ENCODE measurements at places on chromosomes 11 and 22.

DNA sequence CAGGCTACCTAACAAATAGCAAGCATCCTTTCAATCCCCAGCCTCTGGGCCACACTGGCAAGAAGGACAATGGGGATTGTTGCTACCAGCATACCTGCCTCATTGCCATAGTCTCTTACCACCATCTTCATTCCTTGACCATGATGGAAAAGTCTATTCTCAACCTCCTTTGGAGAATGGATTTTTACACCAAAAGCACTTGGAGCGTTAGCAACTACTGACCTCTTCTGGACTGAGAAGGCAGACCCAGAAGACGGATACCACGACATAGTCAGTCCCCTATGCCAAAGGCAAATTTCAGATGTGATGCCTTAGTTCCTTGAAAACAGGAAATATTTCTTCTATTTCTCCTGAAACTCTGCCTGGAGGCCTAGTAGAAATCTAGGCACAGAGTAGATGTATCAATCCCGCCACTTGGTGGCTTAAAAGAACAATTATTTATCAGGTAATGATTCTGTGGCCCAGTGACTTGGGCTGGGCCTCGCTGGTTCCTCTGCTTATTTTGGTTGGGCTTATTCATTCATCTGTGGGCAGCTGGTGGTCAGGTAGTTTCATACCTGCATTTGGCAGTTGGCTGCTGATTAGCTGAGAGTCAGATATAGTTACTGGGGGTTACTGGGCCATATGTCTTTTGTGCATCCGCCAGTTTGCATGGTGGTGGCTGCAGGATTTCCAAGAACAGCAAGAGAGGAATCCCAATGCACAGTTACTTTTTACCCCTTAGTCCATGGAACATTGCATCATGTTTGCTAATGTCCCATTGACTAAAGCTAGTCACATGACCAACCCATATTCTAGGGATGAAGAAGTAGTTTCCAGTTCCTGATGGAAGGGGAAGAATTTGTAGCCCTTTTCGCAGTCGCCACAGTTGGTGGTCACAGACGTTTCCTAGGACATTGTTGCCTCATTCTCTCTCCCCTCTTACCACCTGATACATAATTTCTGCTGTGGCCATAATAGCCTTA, 75.2 kb downstream of the DHCR7 start:
- no peak for DNase-seq

DNA sequence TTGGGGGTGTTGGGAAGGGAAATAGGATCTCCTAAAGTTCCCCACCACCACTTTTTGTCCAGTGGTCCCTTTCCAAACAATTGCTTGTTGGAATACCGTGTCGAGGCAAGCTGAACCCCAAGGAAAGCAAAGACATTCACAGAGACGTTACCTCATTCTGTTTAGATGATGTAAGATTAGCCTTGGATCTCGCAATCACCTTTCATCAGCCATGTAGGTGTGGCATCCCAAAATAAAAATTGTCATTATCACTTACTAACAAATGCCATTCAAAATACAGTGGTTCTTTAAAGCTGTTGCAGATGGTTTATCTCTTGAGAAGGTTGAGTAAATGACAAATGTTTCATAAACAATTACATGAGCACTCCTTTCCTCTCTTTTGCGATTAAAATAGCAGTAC, 86.5 kb upstream of the SLC25A18 start:
- DNase-seq, result no peak

DNA sequence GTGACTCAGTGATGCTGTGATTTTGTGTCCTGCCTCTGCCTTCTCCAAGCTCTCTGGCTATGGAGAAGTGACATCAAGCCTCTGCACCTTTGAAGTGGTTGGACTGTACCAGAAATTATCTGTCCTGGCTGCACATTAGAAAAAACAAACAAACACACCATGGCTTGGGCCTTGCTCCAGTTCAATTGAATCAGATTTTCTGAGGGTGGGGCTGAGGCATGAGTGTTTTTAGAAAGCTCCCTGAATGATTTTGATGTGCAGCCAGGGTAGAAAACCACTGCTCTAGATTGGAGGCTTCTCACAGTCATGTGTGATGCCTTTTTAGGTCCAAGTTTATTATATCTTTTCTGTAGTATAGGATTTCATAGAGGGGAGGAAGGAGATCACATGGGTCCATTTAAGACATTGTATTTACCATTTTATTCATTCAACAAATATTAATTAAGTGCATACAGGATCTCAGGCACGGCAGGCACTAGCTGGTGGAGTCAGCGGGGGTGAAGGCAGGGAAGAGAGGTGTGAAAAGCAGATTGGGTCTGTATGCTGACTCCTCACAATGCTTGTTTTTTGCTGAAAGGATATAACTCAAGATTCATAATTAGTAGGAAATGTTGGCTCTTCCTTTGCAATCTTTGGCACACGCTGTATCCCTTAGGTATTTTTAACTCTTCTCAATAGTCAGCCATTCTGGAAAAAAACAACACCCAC, 7.1 kb upstream of the VSTM5 start:
- no peak for DNase-seq

DNA sequence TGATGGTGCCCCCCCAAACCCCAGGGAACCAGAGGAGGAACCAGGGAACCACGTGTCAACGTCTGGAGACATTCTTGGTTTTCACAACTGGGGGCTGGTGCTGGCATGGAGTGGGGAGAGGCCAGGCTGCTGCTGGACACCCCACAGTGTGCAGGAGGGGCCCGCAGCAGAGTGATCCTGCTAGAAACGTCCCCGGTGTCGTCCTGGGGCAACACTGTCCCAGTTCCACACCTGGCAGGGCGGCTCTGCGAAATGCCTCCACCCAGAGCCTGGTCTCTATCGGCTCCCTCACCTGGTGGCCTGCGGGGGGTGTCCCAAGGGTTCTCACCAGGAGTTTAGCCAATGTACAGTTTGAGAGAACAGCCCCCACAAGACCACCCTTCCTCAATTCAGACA, 226.3 kb downstream of the CTTN start:
- DNase-seq, result no peak

GRCh38 chr11:46808799-46809431, 37.2 kb downstream of the CKAP5 start:
- DNase-seq, result no peak

- no peak for DNase-seq
These were observed 413.9 kb downstream of the TENM4 start for GRCh38 chr11:79026803-79027445.

- no peak for DNase-seq
These were observed 482.8 kb upstream of the CHORDC1 start for GRCh38 chr11:90705661-90706060.

DNA sequence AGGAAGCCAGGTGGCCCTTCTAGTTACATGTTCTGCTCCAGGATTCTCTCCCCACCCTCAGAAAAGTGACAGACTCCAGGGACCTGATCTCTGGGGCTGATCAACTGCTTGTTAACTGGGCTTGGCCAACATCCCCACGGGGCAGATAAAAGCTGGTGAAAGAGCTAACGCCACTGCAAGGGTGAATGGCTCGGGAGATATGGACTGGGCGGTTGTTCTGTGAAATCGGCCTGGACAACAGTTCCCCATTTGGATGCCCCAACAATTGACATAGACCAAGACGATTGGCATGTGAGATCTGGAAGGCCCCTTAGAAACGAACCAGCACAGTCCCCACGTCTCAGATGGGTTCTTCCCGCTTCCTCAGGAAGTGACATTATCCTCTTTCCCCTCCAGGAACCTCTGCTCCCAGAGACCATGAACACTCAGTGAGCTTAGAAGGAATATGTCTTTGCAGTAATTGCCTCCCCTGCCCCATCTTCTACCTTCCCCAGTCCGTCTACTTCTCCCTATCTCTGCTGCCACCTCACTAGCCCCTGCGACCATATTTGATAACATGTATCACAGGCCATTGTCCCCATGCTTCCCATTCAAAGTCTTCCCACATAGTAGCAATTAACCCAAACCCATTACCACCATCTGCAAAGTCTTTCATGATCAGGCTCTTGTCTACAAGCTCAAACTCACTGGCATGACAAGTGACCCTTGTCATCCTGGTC, 5.6 kb upstream of the PRG2 start:
- DNase-seq, result no peak

DNA sequence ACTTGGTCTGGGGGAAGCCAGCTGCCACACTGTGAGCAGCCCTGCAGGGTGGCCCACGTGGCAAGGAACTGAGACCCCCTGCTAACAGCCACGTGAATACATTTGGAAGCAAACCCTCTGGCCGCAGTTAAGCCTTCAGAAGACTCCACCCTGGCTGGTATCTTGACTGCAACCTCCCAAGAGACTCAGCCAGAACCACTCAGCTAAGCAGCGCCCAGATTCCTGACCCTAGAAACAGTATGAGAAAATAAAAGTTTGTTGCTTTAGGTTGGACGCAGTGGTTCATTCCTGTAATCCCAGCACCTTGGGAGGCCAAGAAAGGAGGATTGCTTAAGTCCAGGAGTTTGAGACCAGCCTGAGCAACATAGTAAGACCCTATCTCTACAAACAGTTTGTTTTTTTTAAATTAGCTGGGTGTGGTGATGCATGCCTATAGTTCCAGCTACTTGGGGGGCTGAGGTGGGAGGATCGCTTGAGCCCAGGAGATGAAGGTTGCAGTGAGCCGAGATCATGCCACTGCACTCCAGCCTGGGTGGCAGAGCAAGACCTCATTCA, 8.7 kb downstream of the ZMAT5 start:
- no peak for DNase-seq

DNA sequence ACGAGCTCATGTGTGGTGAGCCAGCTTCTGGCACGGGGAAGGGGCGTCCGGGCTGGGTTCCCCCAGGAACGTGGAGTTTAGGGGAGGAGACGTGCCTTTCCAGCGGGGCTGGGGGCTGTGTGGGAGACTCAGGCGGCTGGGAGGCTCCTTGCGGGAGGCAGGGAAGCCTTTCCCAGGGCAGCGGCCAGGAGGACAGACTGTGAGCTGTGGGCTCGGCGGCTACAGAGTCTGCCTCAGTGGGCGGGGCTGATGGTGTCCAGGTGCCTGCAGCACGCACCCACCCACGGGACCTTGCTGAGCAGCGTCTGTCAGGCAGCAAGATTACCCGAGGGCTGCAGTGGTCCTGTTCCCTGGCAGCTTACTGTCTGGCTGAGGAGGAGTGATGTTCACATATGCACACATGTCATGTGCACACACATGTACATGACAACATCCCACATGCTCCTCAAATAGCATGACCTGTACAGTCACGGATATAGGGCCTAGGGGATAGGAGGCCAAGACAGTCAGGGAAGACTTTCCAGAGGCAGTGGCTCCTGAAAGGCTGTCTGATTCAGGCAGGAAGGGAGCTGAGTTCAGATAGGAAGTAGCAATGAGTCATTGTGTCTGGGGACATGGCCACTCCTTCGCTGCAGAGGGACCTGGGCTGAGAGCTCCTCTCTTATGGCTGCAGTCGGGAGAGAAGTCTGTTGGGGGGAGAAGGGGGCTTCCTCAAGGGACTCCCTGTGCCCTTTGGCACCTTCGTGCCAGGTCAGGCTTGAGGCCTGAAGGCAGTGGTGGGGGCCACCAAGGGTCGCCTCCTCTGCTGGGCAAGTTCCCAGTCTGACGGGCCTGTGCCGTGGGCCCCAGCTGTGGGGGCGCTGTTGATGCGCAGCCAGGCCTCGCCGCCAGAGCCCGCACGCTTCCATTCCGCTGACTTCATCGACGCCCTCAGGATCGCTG, 23.3 kb upstream of the PPP6R3 start:
- no peak for DNase-seq

DNA sequence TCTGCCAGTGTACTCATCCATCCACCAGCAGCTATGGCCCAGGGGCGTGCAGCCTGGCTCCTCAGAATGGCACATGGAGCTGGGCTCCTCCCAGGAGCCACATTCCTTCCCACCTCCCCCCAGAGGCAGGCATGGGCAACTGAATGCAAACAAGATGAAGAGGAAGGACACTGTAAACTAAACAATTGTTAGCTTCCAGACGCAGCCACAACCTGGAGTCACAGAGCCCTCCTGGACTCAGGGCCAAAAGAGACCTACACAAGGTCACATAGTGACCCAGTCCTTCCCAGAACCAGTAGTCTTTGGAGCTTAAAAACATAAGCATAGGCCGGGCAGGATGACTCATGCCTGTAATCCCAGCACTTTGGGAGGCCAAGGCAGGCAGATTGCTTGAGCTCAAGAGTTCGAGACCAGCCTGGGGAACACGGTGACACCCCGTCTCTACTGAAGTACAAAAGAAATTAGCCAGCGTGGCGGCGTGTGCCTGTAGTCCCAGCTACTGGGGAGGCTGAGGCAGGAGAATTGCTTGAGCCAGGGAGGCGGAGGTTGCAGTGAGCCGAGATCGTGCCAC, 30.7 kb upstream of the CLDN5 start:
- DNase-seq, result no peak

- no peak for DNase-seq
These were observed 33.6 kb upstream of the MMP7 start for GRCh38 chr11:102564110-102564509.

- no peak for DNase-seq
These were observed 44.5 kb downstream of the WEE1 start for GRCh38 chr11:9617940-9618339.

- DNase-seq, result no peak
These were observed 70.3 kb downstream of the MAML2 start for GRCh38 chr11:96272529-96273222.

DNA sequence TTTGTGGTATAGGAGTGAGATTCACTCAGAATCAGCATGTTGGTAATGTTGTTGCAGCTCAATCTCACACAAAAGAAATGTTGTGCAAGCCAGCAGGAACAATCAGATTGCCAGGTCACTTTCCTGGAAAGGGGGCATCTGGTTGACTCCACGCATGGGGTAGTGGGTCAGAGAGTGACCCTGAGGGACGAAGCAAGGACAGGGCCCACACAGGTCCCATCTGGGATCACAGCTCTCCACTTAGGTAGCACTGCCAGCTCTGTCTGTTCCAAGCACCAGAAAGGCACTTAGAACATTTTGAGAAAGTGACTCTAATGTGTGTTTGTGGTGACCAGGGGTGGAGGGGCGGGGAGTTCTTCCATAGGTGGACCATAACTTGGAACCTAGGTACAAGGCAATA, 109.5 kb downstream of the RASSF10 start:
- DNase-seq, result no peak

- DNase-seq, result no peak
These were observed 26.2 kb downstream of the OR10A6 start for GRCh38 chr11:7904917-7905316.

- DNase-seq, result no peak
These were observed 29.1 kb downstream of the PPIL2 start for GRCh38 chr22:21694795-21695429.

DNA sequence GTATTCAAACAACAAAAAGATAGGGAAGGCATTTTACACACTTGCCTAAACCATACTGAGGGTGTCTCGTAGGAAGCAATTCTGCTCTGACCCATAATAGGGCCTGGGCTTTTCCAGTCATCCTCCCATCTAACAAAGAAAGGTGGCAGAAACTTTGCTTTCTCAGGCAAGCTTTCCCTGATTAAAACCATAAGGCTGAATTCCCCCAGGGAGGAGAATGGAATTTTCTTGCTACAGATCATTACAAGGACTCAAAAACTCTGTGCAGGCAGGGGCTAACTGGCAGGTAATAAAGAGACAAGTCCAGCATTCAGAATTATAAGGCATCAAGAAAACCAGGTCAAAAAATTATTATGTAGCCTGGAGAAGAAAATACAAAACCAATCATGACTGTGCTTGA, 90.4 kb downstream of the RBFOX2 start:
- DNase-seq, result no peak

GRCh38 chr11:27558401-27558800, 51.8 kb upstream of the LIN7C start:
- DNase-seq, result no peak

- no peak for DNase-seq
These were observed 6.4 kb downstream of the MUC6 start for GRCh38 chr11:1030086-1030485.

Data from activated CD4-positive, alpha-beta T cell treated with anti-CD3 and anti-CD28 coated beads, Interleukin-2, amount 50 U/mL, for 1 hour (primary cell).